Stimulated activated CD4-positive, alpha-beta T cell treated with anti-CD3 and anti-CD28 coated beads, Interleukin-2, amount 100 ng/mL, for 24 hours (primary cell): ENCODE measurements at places on chromosomes 6 and 20.

GRCh38 chr6:74408844-74409243, 712.8 kb downstream of the CD109 start:
- DNase-seq = no peak

DNA sequence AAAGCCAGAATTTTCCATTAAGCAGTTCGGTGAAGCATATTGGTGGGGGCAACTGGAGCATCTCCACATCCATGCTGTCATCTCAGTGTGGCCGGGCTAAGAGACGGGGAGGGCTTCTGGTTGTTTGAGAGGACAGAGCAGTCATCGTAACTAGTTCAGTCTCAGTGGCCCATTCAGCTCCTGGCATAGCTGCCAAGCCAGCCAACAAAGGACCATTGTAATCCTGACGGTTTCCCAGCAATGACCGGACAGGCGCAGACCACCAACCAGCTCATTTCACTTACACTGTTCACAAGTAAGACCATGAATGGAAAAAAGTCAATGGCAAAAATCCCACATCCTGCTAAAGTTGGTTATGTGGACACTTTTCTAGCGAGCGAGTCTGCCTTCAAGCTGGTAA, 14.9 kb upstream of the HDDC2 start:
- DNase-seq = no peak

GRCh38 chr6:127784468-127784867, 116.4 kb downstream of the THEMIS start:
- DNase-seq = no peak

GRCh38 chr6:153449279-153449678, 318.2 kb upstream of the RGS17 start:
- no peak for DNase-seq

DNA sequence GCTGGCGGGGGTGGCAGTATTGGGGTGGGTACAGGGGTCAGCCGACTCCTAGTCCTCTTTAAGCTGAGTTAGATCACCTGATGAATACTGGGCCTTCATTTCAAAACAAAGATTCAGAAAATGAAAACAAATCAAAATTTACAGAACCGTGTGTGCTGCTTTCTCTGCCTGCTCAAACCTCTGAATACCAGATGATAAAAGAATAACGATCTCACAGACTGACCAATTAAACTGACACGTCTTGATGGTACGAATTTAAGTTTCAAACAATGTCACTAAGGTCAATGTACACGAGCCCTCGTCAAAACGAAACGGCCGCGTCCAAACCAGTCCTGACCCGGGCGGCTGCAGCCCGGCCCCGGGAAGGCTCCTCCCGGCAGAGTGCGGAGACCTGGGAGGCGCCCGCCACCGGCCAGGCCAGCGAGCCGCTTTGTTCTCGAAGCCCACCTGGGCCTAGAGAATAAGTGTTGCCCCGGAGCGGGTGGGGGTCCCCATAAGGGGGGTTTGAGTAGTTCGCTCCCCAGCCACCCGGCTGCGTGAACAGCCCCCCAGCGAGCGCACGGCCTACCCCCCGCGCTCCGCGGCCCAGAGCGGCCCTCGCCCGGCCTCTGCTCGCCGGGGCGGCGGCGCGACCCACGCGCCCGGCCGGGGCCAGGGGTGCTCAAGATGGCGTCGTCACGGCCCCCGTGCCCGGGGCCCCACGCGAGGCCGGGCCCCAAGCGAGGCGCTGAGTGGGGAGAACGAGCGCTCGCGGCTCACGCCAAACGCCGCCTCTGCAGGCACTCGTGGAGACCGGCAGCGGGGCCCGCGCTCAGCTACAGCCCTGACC, 728 bp downstream of the PSMA7 start:
- DNase-seq = peak; percentile 37

DNA sequence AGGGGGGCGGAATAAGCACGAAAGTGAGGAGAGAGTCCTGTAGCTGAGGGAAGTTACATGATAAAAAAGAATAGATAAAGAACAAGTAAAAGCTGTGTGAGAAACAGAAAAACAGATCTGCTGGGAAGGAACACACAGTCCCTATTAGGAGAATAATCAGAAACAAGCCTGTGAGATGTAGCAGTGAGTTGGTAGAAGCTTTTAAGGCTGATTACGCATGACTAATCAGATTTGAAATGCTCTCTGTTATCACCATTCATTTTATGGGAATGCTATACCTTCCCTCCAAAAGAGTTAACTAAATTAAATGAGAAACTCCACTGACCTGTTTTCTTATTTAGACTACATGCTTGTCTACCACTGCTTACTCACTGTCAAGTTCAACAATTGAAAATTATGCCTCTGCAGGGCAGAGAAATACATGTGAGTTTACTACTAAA, 15.8 kb downstream of the REPS1 start:
- DNase-seq = no peak

DNA sequence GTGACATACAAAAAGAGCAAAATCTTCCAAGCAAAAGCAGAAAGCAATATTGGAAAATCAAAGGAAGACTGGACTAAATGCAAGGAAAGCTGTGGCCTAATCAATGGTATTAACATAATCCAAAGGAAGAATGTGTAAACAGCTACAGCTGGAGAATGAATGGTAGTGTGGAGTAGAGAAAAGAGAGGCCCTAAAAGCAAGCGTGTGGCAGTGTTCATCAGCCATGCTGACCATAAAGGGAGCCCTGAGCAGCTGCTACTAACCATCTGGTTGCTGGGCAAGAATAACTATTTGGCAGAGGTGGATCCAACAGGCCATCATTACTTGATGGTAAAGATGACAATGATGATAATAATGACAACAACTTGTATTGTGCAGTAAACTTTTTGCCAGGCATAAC, 148.5 kb upstream of the BEND6 start:
- DNase-seq = no peak

DNA sequence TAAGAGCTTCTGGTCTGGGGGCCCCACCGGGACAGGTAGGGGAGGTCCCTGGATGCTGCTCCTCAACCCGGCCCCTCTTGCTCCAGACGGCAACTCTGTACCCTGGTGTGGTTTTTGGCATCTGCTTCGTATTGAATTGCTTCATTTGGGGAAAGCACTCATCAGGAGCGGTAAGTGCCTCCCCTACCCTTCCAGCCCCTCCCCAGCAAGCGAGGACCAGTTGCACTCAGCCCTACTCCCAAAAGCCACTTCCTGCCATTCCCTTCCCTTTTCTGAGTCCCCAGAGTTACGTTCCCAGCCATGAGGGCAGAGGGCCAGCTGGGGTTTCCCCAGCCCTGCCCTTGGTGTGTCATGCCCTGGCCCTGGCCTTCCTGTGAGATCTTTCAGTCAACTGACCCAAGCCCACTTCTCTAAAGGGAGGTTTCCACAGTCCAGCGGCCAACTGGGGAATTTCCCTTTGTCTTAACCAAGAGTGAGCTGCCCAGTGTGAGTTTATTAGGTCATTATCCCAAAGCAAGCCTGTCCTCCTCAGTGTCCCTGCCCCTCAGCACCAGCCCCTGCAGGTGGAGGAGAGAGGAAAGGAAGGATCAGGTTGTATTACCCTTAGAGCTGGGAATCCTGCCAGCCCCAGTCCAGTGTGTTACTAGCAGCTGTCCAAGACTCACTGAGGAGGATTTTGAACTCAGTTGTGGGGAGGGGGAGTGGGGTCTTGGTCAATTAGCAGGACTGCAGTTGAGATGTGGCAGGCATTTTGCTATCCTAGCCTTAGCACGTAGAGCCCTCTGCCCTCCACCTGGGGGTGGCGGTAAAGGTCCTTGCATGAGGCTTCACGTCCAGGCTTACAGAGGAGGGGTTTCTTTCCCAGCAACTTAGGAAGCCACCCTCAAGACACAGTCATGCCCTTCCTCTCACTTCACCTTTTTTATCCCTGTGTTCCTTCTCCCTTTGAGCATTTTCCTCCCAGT, 45.8 kb downstream of the TM9SF4 start:
- peak; percentile 43 for DNase-seq

DNA sequence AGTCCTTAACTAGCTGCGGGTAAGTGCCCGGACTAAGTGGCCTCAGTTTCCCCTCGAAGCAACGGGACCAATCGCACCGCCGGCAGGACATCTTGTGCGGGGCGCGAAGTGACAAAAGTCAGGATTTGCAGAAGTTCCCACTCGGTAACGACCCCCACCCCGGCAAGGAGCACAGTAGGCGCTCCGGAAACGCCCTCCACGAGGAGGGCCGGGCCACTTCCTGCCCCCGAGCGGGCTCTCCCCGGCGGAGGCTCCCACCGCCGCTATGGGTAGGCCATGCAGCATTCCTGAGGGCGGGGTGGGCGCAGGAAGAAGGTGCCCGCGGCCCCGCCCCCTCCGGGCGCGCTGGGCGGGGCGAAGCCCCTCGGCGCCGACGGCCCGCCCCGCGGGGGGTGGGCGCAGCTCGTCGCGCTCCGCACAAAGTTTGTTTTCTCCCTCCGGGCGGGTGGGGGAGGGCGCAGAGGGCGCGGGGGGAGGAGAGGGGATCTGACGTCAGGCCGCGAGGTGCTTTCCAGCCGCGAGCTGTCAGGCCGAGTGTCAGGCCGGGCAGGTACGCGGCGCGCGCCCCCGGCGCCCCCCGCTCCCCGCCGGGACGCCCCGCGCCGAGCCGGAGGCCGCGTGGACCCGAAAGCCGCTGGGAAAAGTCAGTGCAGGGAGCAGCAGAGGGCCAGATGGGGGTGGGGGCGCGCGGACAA, at the start of gene TGIF2:
Gene TGIF2, plus strand, starts transcription at position 495 of the 695 bp plus-strand sequence. CDS start 5,178 bp downstream, outside the sequence.
- DNase-seq = peak; percentile 86
